Karpas-422 (cell line): ENCODE measurements at places on chromosomes 3 and 15. TPM values are rescaled to one million over a fixed set of nuclear protein-coding genes. Genes with fewer than 3 reads are reported as not detected.

- no peak for DNase-seq
Observed at GRCh38 chr3:47430606-47431005, 45.1 kb downstream of the SCAP start.

- DNase-seq, result no peak
Observed at GRCh38 chr3:12829886-12830784, 11.2 kb downstream of the RPL32 start.

DNA sequence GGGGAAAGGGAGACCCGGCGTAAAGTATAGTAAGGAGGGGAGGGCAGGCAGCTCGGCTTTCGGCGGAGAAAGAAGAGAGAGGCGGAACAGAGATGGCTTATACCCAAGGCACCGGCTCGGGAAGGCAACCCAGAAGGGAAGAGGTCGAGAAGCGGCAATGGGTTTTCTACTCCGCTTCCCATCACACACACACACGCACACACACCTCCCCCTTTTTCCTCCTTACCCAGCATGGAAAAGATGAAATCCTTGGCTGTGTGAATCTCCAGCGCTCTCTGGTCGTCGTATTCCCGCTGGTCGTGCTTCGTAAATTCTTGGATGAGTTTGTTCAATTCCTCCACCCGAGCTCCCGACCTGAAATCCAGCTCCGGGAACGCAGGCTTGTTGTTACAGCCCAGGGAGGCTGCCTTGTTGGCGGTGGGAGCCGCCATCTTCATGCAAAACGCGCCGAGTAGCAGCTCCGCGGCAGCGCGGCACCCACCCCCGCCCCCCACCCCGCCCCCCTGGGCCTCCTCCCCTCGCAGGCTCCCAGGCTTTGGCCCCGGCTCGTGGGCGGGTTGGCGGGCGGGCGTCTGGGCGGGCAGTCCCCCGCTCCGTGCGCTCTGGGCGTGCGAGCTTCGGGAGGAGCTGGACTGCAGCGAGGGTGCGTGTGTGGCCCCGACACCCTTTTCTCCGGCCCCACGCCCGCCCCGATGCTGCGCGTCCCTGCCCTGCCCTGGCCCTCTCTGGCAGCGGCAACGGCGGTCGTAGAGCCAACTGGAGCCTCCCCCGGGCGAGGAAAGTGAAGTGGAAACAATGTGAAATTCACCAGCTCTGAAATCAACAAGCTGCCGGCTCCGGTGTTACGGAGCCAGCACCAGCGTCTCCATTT, at the start of gene MB21D2:
Gene MB21D2, minus strand, starts transcription at position 453 of the 871 bp plus-strand sequence. Its CDS starts 16 bp downstream, at position 437.
- no peak for DNase-seq

TGM5 gene
- not detected in 2 replicates for total RNA-seq

GRCh38 chr3:12638105-12638504, 25.8 kb downstream of the RAF1 start:
- no peak for DNase-seq

- peak; percentile 63 for DNase-seq
Observed at GRCh38 chr3:142577696-142578328, 721 bp downstream of the ATR start.
